Activated naive CD4-positive, alpha-beta T cell treated with anti-CD3 and anti-CD28 coated beads, Interleukin-2, amount 10 ng/mL, durations not matched to agents 5 hours and 36 hours (primary cell): ENCODE measurements at places on chromosomes 6 and 20. TPM values are rescaled to one million over a fixed set of nuclear protein-coding genes. Genes with fewer than 3 reads are reported as not detected.

Gene ELOVL2
- total RNA-seq, result not detected

Gene COL9A3
- total RNA-seq, result not detected

Gene KIZ
- total RNA-seq, result 18.9 TPM

Gene OR2H2
- total RNA-seq, result not detected

Gene CTCFL
- not detected for total RNA-seq

Gene CLPSL2
- not detected for total RNA-seq

Gene BPIFB4
- not detected for total RNA-seq

Gene ENPP4
- total RNA-seq, result 5.1 TPM

Gene TMEM63B
- total RNA-seq, result 15.8 TPM

Gene FOXF2
- not detected for total RNA-seq

Gene RAB44
- not detected for total RNA-seq

Gene C20orf144
- 0.22 TPM for total RNA-seq

Gene LY86
- total RNA-seq, result 25.3 TPM

Gene EEF1A1
- total RNA-seq, result 13,659 TPM

Gene IRF4
- total RNA-seq, result 273 TPM

Gene PLAGL1
- 2.1 TPM for total RNA-seq

Gene PTGIS
- 0.38 TPM for total RNA-seq

Gene RIN2
- total RNA-seq, result not detected

Gene LIN28B
- total RNA-seq, result not detected

Gene ARFGEF3
- total RNA-seq, result 0.29 TPM

Gene RANBP9
- total RNA-seq, result 48.4 TPM

Gene CGAS
- total RNA-seq, result 23.8 TPM

Gene GSTA3
- total RNA-seq, result not detected

Gene SNAP91
- total RNA-seq, result not detected

Gene REM1
- total RNA-seq, result not detected

Gene NKX2-2
- total RNA-seq, result not detected

Gene PACRG
- total RNA-seq, result not detected

Gene PTCRA
- not detected for total RNA-seq

Gene NFATC2
- total RNA-seq, result 59.0 TPM

Gene CST5
- total RNA-seq, result not detected

Gene UNC5CL
- 1.4 TPM for total RNA-seq

Gene ZNF391
- 2.2 TPM for total RNA-seq

Gene PDYN
- not detected for total RNA-seq

Gene UNC93A
- not detected for total RNA-seq

Gene ZSCAN23
- total RNA-seq, result 1.6 TPM

Gene EDEM2
- total RNA-seq, result 23.2 TPM

Gene PLA2G7
- total RNA-seq, result not detected

Gene SRSF6
- total RNA-seq, result 164 TPM

Gene HSPA1A
- 75.8 TPM for total RNA-seq

Gene KHDC1L
- total RNA-seq, result not detected

Gene ANGPT4
- total RNA-seq, result not detected

Gene LRRN4
- total RNA-seq, result not detected

Gene TRAPPC3L
- not detected for total RNA-seq

Gene VSX1
- not detected for total RNA-seq

Gene SRSF12
- total RNA-seq, result not detected

Gene PNLDC1
- total RNA-seq, result 0.43 TPM

Gene MUC21
- not detected for total RNA-seq

Gene IP6K3
- total RNA-seq, result not detected

Gene SAMD10
- 20.5 TPM for total RNA-seq

Gene TAAR5
- total RNA-seq, result not detected

Gene OXT
- 1.0 TPM for total RNA-seq

Gene TRIM38
- 24.0 TPM for total RNA-seq
